ENCODE measurements at places on chromosomes 5 and 9. TPM values are rescaled to one million over a fixed set of nuclear protein-coding genes. Genes with fewer than 3 reads are reported as not detected.
A peak's percentile ranks its signal among the peaks of the same experiment; 100 is the strongest.

- DNase-seq, result no peak
Observed at GRCh38 chr9:4886698-4887097, 94.0 kb downstream of the RCL1 start.

DNA sequence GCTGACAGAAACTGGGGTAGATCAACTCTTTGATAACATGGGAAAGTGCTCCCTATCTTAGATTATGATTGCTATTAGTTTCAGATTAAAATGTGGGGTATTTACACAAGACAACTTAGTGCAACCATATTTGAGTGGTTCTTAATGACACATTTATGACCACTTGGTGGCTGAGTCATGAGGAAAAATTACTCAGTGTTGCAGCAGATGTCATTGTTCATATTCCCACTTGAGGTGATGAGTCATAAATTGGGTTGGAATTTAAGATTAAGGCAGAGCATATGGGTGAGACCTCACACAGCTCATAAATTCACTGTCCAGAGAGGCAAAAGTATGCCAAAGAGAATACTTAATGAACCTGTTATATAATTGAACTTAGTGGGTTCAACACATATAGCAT, 408.3 kb downstream of the DMRT2 start:
- DNase-seq, result peak; percentile 70

DNA sequence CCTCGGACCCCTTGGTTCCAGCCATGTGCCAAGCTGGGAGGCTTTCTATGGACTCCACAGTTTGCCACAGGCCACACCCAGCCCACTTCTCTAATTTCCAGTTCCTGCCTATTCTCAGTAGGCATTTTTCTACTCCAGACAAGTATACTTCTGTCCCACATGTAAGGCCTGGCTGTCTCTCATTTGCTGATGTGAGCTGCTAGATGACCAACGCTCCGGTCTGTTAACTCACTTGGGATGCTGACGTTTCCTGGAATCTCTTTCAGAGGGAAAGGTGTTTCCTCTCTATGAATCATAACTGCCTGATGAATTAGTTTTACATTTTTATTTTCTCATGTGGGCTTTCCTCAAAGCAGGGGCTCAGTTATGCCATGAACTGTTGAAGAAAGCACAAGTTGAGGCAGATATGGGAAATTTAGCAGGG, 36.3 kb downstream of the ERGIC1 start:
- peak; percentile 73 for DNase-seq

DNA sequence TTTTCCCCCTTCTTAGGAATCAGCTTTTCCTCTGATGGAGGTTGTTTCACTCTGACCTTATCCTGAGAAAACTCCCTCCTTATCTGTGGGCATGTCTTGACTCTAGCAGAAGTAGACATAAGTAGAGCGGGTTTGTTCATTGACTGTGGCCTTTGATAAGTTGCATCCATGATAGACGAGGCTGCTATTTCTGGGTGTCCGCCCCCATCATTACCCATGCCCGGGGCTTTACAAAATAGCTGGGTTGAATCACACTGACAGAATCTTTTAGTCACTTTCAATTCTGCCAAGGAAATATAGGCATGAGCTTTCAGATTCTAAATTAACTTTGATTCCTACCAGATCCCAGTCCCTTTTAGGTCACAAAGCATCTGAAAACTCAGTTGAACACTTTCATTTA, 223.8 kb downstream of the SEC61B start:
- no peak for DNase-seq

Gene OR1L4
- polyA plus RNA-seq, result not detected

Gene F2RL1
- 131 TPM for polyA plus RNA-seq

Gene PCDHB2
- 1.1 TPM for polyA plus RNA-seq

Gene ZNF366
- not detected for polyA plus RNA-seq
